Natural killer cell treated with Interleukin-12 subunit alpha and Interleukin-12 subunit beta and Interleukin-15 and Interleukin-18, amount 100 ng/mL, for 72 hours (primary cell): ENCODE measurements at places on chromosomes 13 and 19. TPM values are rescaled to one million over a fixed set of nuclear protein-coding genes. Genes with fewer than 3 reads are reported as not detected.

The PTGIR gene
- 1.7 TPM for total RNA-seq

The GIPC3 gene
- 0.25 TPM for total RNA-seq

The CLEC4G gene
- total RNA-seq: not detected

The EBI3 gene
- total RNA-seq: 32.4 TPM

The ATP8B3 gene
- total RNA-seq: 2.8 TPM

The KLK12 gene
- not detected for total RNA-seq
